Left ventricle myocardium superior (tissue), 1 donor: ENCODE measurements at places on chromosomes 7 and 10.

GRCh38 chr7:54877683-54878082, 118.7 kb upstream of the SEC61G start:
- no peak for DNase-seq

GRCh38 chr7:55486991-55487390, 85.3 kb downstream of the VOPP1 start:
- no peak for DNase-seq

- no peak for DNase-seq
Observed at GRCh38 chr7:155141562-155141961, 71.4 kb downstream of the HTR5A start.

DNA sequence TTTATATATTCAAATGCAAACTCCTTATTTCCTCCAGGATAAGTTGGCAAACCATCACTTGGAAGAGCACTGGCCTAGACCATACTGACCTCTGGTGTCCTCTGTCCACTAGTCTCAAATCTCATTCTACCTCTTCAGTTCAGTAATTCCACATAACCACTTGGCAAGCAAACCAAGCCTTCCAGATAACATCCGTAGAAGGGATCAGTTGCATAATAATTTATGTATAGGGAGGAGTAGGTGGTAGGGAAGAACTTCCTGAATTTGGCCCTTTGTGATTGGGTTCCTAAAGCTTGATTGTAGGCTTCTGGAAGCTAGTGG, 55.0 kb downstream of the WAC start:
- DNase-seq: no peak

DNA sequence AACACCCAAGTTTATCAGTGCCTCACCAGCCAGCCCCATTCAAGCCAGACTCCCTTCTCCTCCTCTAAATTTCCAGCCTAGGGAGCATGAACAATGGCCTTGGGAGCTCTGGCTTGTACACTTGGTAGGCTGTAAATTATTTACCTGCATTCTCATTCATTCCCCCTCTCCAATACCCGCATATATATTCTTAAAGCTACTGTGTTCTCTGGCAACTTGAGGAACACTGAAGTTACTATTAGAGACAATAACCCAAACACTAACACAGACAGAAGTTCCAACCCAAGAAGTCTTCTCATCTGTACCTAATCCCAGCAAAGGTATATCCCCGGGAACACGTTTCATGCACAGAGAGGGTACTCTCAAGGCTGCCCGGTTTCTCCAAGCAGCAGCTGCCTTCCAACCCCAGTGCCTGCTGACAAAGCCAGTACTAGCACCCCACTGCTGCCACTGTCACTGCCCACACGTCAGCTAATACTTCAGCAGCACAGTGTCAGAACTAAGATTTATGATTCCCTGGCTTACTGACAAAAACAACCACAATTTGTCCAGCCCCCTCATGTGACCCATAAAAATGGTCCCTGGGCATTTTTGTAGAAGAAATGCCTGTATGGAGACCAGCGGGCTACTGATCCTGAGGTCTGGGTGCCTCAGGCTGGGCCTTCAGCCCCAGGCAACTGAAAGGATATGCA, 3.1 kb downstream of the WDR91 start:
- DNase-seq: no peak

DNA sequence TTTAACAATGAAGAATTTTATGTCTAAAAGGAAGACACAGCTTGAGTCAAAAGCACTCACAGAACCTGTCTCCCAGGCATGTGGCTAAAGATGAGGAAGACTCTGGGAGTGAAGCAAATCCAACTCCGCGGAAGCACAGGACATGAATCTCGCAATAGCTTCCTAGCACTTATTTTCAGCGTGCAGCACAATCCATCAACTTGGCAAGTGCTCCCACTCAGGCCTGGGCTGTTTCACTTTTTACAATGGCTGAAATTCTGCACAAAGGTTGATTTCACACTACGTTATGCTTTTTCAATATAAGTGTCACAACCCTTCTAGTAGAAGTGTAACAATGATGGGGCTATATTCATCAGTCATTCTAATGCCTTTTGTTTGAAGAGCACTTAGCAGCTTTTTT, 180.2 kb downstream of the XPNPEP1 start:
- DNase-seq: no peak

DNA sequence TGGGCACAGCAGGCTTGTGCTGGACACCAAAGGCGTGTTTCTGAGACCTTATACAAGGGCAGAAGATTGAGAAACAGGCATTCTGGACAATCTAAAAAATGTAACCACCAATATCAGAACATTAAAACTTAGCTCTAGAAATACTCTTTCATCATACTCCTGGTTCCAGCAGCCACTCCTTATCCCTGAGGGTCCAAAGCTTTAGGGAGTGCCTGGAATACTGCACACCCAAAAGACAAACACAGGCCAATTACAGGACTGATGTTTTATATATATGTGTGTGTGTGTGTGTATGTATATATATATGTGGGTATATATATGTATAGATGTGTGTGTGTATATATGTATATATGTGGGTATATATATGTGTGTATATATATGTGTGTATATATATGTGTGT, 39.6 kb downstream of the FAM171A1 start:
- no peak for DNase-seq

GRCh38 chr10:93742633-93743349, 14.9 kb upstream of the LGI1 start:
- DNase-seq: no peak

GRCh38 chr7:132773527-132773956, 197.3 kb upstream of the PLXNA4 start:
- no peak for DNase-seq

DNA sequence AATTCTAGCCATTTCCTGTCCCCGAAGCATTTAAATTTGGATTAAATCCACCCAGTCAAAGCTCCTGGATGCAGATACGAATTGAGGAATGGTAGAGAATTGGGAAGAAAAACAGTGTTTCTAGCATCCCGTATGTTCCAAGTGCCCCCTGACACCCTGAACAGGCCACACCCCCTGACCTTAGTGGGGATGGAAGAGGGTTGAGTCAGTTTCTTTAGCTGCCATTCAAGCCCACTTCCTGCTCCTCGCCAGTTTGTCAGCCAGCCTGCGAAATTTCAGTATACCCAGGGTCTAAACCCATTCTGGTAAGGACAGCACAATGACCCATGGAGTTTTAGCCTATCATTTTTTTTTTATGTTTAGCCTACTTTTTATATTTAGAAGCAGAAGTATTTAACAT, 101.1 kb downstream of the PKD1L1 start:
- no peak for DNase-seq

DNA sequence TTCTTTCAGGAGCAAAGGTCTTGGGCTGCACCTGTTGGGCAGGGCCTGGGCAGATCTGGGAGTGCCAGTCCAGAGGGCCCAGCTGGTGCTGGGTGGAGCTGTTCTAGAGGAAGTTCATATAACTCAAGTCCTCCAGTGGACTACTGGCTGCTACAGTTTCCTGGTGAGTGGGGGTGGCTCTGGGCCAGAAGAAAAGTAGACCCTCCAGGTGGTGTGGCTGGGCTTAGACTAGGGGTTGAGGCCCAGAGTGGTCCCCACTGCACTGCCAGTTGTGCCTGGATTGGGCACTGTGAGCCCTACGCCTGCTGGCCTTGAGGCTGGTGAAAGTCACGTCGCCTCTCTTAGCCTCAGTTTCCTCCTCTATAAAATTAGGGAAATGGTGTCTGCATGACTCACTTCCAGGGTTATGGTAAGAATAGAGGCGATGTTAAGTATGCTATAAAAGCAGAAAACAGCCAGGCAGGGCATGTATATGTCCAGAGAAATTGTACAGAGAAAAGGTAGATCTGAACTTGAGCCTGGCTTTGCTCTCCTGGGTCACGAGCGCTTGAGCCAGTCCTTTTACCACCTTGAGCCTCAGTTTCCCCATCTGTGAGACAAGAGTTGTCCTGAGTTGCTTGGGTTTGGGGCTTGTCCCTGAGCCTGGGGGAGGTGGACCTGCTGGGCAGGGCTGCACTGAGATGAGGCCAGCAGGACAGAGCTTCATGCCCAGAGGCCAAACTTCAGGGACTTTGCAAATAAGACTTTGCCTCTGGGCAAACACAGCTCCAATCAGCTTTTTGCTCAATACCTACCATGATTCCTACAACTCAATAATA, 3.8 kb upstream of the CLDN3 start:
- no peak for DNase-seq

DNA sequence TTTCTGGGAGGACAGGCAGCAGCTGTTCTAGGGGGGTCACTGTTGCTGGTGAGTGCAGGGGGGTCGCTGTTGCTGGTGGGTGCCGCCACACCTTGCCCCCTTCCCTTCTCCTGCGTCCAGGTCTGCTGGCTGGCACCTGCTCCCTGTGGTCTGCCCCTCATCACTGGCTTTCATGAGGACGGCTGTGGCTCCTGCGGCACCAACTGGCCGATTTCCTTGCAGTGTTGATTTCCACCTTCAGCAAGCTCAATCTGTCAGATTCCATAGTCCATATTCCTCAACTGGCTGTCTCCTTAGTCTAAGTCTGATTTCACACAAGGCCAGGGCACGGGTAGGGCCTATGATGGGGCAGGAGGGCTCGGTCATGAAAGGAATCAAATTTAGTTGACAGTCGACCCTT, 23.4 kb upstream of the GRB10 start:
- DNase-seq: no peak

DNA sequence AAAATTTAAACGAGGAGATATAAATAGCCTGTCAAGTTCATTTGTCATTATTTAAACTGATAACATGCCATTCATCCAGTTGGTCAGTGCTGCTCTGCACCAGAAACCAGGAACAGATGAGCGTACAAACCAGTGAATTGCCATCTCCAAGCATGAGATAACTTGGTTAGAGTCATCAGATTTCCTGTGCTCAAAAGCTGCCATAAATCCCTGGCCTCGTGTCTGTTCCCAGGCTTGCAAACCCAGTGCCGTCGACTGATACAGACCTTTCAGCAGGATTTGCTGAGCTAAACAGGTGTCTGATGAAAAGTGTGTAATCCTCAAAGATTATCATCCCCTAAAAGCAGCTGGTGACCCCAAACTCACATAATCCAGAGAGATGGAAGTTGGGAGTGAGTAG, 96.0 kb upstream of the SAMD8 start:
- no peak for DNase-seq

DNA sequence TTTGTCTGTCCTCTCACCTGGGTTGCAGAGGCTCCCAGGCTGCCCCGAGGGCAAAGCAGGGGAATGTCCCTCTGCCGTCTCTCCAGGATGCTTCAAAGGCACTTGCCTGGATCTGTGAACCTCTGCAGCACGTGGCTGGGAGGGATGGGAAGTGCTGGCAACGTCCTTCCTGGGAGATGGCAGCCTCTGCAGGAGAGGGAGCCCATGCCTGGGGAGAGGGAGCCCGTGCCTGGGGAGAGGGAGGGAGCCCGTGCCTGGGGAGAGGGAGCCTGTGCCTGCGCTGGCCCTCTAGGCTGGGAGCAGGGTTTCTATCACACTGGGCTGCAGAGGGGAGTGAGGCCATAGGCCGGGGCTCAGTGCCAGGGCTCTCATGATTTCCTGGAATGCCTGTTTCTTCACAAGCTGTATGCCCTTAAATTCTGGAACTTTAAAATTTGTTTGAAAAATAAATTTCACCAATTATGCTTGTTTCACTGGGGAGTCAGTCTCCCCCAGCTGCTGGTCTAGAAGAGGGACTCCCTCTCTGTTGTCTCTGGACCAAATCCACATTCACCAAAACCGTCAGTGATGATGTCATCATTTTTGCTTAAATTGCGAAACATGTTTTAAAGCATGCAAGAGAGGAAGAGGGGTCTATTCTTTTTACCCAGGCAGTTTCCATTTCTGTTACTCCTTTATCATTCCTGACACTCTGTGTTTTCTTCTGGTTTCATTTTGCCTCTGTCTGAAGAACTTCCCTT, 135.7 kb downstream of the DNAJB6 start:
- DNase-seq: no peak

GRCh38 chr7:103031781-103032180, 42.8 kb downstream of the FBXL13 start:
- no peak for DNase-seq

DNA sequence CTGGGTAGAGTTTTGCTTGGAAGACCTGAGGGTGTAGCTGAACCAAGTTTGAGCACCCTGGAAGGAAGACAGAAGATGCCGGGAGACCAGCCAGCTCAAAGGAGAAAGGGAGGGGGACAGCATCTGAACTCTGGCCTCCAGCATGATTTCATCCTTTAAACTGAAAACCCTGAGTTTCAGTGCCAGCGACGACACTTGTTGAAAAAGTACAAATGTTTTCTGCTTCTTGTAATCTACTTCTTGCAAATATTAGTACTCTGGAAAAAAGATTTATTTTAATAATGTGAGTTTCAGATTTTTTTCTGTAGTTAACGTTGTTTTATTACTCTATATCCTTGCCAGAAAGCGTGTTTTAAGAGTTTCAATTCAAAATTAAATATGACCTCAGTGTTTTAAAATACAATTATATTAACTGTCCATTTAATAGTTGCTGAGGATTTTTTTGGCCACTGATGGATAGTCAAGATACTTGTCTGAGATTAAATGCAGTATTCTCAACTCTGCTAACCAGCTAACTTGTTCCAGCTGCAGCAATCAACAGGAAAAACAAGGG, 227.7 kb downstream of the MGMT start:
- DNase-seq: peak; percentile 74

DNA sequence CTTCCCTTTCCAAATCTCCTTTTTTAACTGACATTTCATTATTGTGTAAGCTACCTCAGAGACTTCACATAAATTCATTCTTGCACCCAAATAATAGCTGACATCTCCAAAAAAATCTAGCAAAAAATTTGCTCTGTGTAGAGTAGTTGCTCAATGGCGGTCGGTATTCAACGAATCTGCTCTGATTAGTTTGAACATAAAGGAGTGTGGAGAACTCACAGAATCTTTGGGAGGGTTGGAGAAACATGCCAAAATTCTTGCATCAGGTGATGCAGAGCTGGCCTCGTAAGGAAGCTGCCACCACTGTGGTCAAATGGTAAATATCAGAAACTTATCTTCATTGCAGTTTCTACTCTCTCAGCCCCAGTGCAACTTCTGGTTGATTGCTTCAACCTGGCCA, 201.2 kb upstream of the MDFIC start:
- DNase-seq: no peak

DNA sequence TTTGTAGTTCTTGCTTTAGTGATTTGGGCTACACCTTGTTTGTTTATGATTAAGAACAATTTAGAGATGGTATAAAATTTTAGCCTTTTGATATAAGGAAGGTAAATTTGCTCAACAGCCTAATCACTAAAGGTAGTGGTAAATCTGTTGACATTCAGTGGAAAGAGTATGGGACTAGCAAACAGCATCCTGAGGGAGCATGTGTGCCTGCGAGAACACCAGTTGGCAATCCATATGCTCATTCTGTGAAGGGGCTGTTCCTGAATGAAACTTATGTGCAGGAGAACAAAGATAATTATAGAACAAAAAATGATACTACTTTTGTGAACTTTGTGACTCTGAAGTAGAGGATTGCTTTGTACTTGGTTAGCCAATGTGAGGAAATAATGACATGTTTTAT, 44.0 kb downstream of the CAPZA2 start:
- DNase-seq: no peak

- peak; percentile 52 for DNase-seq
Observed at GRCh38 chr10:81873932-81874816, 820 bp upstream of the NRG3 start.
